Smooth muscle cell of the brain vasculature (primary cell): ENCODE measurements at places on chromosomes 13 and 19.

- no peak for DNase-seq
These were observed 865 bp upstream of the CRLF1 start for GRCh38 chr19:18607226-18608101.

- DNase-seq: no peak
These were observed 460.0 kb downstream of the FOXO1 start for GRCh38 chr13:40206241-40207000.

DNA sequence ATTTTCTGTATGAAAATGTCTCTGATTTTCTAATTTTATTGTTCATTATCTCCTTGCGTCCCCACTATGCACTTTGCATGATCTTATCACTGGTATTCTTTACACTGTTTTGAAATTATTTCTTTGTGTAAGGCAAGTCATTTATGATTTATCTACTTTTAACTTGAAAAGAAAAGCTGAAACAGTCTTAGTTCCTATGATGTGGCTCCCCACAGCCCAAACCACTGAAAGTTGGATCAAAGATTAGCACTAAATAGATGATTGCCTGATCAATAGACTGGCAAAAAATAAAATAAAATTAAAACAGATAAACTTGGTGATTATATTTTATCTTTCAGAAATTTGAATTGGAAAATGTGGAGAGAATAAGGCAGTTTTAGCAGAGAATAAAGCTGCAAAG lies 1101.9 kb downstream of the PCDH9 start:
- no peak for DNase-seq

DNA sequence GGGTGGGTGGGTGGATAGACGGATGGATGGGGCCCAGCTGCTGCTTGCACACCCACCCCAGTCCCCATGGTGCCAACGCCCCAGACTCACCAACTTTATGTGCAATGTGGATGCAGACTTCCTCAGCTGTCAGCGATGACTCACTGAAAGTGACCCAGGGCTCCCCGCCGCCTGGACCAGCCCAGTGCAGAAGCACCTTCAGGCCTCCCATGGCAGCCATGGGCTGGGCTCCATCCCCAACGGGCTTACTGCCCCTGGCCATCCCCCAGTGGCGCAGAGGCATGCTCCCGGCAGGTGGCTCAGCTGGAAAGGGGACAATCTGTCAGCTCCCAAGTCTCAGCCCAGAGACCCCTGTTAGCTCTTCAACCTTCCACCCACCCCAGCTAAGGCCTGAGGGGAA lies 2.2 kb downstream of the TYK2 start:
- no peak for DNase-seq

DNA sequence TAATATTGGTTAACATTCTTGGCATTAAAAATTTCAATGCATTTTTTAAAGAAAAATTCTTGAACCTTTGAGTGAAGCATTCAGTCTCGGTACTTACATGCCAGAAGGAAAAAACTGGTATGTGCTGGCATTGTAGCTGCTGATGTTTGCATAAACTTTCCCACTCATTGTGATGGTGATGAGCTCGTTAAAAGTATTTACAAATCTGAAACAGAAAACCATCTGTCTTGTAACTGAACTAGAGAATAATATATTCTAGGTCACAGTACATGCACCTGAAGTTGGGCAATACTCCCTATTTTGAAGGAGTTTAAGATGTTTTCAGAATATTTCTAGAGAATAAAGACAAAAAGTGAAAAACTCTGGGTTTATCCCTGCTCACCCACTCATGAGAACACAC lies 64.1 kb downstream of the SLC15A1 start:
- no peak for DNase-seq

DNA sequence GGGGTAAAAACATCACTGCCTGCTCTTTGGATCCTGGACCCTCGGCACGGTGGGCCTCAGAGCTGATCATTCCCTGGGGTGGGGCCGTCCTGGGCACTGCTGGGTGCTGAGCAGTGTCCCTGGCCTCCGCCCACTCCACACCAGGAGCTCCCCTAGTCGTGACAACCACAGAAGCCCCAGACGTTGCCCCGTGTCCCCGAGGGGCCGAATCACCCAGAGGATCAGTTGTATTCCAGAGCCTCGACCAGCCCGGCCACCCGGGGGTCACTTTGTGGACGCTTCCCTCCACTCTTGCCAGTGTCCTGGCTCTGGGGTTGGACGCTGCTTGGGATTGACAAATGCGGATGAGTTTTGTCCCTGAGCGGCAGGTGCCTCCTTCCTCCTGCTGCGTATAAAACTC lies 10.2 kb downstream of the C2CD4C start:
- no peak for DNase-seq

GRCh38 chr13:99311748-99312492 lies 4.7 kb upstream of the GPR183 start:
- no peak for DNase-seq
